ENCODE measurements at places on chromosomes 3 and 15.

- no peak for DNase-seq
These were observed 131.0 kb upstream of the CDIN1 start for GRCh38 chr15:36448418-36448817.

- no peak for DNase-seq
These were observed 161.6 kb downstream of the TIGIT start for GRCh38 chr3:114455432-114455831.

- DNase-seq, result no peak
These were observed 425.8 kb upstream of the MDFIC2 start for GRCh38 chr3:70738291-70738681.

- no peak for DNase-seq
These were observed 2.3 kb downstream of the RASGRP1 start for GRCh38 chr15:38562278-38562677.

- DNase-seq, result no peak
These were observed 12.0 kb downstream of the SNRK start for GRCh38 chr3:43298292-43298691.

Data from stimulated activated CD4-positive, alpha-beta T cell treated with anti-CD3 and anti-CD28 coated beads, Interleukin-1b, Interleukin-23, amount 100 ng/mL, for 4 hours (primary cell).